Activated CD4-positive, alpha-beta T cell treated with anti-CD3 and anti-CD28 coated beads, Interleukin-2, Interleukin-6, amounts not matched to agents 100 ng/mL and 50 ng/mL, durations not matched to agents 16 hours and 8 hours (primary cell): ENCODE measurements at places on chromosomes 2 and 18.

DNA sequence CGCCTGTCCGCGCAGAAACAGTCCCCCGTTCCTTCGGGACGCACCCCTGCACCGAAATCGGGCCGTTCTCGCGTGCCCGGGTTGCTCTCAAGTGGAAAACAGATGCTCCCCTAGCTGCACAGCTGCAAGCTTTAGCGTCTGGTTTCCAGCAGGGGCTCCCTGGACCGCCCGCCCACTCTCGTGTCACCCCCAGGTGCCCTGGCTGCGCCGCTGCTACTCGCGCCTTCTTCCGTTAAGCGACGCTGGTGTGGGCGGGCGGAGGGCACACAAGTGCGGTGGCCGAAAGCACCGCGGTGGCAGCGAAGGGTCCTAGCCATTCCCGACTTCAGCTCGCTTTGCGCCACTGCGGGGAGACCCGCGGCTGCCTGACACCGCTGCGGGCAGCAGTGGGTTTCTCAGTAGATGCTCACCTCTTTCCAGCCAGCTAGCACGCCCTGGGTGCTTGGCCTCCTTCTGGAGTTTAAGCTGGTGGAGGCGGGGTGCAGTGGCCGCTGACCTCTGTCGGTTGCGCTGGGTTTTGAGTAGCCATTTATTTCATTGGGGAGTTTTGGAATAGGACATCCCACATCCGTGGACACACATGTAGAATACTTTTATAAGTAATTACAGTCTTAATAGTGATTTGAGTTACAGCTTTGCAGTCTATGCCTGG is 806 bp downstream of the ZNF407 start:
- DNase-seq = peak; percentile 76

DNA sequence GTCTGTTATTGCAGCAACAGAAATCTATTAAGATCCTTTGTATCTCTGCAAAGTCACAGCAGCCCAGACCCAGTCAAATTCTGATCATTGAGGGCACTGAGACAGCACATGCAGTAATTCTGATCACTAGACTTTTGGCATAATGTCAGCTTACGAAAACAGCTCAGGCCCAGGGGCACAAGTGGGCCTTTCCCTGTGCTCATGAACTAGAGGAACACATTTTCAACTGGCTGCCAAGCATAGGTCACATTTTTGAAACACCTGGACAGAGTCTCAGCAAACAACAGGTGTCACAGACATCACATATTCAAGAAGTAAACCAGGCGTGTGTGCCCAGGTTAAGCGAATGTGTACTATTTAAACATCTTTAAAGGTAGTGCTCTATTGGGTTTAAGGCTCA is 13.7 kb downstream of the DOCK10 start:
- no peak for DNase-seq

- no peak for DNase-seq
Measured at GRCh38 chr2:58266211-58266610, 25.1 kb upstream of the FANCL start.

DNA sequence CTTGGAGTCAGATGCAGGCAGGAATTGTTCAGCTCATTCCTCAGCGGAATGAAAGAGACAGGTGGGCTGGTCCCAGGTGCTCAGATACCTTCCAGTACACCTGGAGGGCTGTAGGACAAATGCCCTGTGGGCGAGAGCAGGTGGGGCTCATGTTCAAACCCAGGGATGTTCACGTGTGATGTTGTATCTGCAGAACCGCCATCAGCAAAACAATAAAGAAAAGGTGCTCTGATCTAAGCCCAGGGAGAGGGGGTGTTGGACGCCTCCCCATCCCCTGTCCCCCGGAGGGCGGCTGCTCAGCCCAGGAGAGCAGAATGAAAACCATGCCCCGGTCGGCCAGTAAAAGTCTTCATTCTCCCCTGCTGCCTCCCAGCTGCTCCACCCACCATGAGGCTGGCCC is 197.4 kb downstream of the HAUS1 start:
- DNase-seq = no peak

DNA sequence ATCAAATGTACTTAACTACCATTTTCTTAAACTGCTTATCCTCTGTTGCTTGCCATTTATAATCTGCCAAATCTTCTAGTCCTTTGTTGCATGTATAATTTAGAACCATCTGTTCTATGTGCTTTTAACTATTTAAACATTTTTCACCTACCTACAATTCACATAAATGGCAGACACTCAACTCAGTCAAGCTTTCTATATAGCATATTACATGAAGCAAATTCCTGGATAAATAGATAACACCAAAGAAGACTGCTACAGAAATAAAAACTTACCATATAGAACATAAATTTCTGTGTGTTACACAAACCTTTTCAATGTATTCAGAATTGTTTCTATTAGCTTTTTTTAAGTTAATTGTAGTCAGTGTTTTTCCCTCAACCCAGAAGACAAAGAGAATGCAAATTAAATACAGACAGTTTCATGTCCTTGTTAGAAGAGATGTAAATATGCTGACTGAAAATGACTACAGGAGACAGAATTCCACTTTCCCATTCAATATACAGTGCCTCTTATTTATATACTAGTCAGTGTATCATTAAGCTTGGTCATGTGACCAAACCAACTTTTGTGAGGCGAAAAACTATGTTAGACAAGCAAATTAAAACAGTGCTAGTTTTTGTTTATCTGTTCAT is 2.6 kb downstream of the BAZ2B start:
- no peak for DNase-seq

DNA sequence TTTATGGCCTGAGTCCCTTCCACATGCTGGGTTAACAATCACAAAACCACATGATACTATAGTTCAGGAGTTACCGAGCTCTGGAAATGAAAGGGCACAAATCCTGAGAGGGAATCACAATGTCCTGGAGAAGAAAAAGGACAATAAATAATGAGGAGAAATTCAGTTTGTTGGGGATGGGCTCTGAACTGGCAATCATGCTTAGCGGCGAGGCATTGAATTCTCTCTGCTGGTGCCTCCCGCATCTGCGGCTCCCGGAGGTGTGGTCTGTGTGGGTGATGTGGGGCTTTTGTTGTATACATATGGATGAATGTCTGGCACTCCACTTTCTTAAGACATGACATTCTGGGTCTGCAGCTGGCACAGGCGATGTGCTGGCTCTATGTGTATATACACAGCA is 46.1 kb downstream of the NRP2 start:
- no peak for DNase-seq

- no peak for DNase-seq
Measured at GRCh38 chr18:47285456-47285855, 34.0 kb upstream of the SKOR2 start.

- DNase-seq = no peak
Measured at GRCh38 chr2:58122540-58122939, 75.9 kb downstream of the VRK2 start.

GRCh38 chr2:193837111-193837738 is 1642.5 kb upstream of the TMEFF2 start:
- DNase-seq = no peak

DNA sequence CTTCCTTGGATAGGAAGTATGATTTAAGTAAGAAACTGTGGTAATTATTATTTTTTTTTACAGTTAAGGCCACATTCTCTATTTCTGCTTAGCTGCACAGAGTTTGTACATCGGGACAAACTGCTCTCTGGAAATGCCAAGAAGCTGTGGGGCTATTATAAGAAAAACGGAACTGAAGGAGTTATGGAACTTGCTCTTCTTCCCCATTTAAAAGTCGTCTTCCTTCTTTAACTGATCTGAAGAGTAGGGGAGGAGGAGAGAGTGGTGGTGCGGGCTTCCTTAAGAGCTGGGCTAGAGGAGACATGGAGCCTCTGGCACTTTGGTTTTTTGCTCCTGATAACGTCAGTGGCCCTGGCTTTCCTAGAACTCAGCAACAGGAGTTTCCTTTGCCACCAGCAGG is 54.4 kb downstream of the RAB31 start:
- DNase-seq = no peak

DNA sequence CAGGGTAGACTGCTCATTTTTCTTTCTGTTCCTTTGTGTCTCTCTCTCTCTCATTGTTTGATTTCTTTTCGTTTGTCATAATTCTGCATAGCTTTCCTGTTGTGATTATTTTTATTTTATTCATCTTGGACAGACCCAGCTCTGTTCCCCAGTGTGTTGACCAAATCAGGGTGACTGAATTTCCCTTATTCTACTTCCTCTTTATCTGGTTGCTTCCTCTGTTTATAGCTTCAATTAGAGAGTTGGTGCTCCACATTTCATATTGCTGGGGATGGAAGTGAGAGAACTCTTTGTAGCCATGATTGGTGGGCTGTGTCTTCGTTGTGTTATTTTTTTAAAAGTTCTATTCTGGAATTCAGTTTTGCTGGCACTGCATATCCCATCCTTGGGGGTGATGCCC is 19.1 kb downstream of the PROKR1 start:
- no peak for DNase-seq

DNA sequence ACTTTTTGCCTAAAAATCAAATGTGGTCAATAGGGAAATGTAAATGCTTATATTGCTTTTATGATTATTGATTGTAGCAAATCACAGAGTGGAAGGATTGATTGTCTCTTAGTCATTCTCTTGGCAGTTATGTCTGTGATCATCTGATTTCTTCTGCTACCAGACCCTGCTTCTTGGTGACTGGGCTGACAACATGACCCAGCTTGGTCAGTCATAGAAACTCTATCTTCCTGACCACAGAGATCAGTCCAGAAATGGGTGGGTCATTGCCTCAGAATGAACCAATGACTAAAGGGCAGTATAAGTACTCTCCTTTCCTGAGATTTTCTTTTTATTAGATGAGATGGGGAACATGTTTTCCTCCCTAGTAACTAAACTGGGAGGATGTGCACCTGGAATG is 87.6 kb downstream of the MAIP1 start:
- DNase-seq = no peak

DNA sequence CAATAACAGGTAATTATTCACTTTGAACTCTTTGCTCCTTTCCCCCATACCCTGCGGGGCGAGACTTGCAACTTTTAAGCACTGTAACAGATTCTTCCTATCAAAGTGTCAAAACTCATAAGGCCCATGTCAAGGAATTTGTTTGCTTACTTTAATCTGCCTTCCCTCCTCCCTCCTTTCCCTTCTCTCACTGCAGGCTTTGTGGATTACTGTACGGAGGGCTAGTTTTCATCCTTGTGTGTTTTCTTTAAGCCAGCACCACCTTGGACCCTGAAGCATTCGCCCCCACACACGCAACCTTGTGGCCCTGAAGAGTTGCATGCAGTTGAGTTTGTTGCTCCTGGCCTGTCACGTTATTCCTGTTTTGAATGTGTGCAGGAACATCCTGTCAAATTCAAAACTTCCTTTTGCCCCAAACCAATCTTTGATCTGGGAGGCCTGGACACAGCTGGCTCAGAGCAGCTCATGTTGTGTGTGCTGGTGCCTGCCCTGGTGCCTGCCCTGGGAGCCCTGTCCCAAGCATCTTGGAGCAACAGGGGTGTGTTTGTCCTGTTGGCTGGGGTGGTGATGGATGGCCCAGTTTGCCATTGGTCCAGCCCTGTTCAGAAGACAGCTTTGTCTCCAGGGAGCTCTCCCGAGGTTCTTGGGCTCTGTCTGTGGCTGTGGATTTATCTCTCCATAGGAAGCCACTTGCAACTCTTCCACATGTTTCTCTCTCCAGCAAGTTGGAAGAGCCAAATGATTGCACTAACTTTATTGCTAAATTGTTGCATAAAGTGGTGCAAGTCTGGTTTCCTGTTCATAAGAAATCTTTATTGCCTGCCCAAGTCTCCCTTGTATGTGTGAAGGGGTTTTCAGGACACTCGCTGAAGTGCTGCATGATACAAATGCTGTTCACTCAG is 199.6 kb downstream of the VAPA start:
- DNase-seq = no peak

DNA sequence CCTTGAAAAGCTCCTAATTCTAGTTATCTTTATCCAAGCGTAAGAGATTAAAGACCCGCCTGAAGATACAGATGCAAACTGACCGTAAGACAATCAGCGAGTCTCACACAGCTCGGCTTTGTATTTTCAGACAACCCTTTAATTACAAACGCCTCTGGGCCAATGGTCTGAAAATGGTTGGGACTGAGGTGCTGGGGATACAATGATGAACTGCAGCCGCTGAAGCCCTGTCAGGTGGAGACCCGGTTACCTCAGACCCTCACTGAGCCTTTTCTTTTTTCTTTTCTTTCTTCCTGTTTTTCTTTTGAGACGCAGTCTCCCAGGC is 715 bp upstream of the CFAP36 start:
- DNase-seq = peak; percentile 21

DNA sequence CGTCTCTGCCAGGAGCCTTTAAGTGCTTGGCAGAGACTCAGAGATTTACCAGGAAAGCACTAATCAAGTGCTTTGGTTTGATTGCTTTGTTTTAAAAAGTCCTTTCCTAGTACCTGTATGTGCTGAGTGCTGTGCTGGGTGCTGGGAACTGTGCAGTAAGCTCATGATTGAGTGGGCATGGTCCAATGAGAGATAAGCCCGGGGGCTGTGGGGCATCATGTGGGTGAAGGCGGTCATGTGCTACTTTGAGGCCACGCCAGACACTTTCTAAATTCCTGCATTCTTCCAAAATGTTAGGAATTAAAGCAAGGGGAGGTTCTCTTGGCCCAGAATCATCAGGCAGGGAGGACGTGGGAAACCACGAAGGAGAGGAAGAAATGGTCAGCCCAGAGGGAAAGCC is 109.0 kb downstream of the ACAA2 start:
- no peak for DNase-seq

DNA sequence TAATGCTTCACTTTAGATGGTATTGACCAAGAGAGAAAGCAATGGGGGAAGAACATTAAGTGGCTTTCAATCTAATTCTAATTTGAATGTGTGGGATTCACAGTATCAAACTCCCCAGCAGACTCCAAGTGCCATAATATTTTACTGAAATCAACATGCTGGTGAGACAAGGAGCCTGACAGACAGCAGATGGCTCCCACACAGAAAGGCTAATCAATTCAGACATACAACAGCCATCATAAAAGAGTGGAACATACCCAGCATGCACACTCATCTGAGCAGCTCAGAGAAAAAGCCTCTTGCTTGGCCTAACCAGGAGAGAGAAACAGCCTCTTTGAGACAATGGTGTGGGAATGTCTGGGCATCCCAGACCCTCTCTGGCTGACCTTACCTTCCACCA is 186.5 kb upstream of the SKOR2 start:
- no peak for DNase-seq

DNA sequence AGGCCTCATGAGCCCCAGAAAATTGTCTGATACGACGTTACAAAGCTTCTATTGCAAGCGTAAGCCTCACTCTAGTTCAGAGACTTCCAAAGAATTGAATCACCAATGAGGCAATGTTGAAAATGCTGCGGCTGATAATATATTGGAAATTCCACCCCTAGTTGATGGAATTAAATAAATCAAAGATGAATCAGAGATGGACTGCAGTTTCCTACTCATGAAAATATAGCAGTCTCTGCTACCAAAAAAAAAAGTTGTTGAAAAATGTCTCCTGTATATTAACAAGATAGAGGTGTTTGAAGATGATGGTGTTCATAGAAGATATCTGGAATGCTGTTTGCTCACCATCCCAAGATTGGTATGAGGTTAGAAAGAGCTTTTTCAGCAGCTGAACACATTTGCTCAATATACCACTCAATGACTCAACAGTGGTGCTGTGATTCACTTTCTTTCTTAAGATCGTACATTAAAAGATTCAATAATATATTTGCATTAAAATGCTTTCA is 99.8 kb upstream of the ARHGAP28 start:
- no peak for DNase-seq

GRCh38 chr18:55031979-55032378 is 72.7 kb upstream of the CCDC68 start:
- no peak for DNase-seq
